Breast epithelium (tissue), 4 donors: ENCODE measurements at places on chromosomes 3 and 15. TPM values are rescaled to one million over a fixed set of nuclear protein-coding genes. Genes with fewer than 3 reads are reported as not detected.
A peak's percentile ranks its signal among the peaks of the same experiment; 100 is the strongest.

Gene PLOD2
- total RNA-seq = 35.7 TPM

Gene MOBP
- not detected for total RNA-seq

Gene MYLK
- total RNA-seq = 87.2 TPM

Gene CPNE9
- total RNA-seq = not detected

Gene LRRC2
- total RNA-seq = 2.0 TPM

Gene MNS1
- 2.5 TPM for total RNA-seq

Gene RPUSD2
- total RNA-seq = 7.2 TPM

Gene CPEB1
- 2.2 TPM for total RNA-seq

Gene CHP1
- total RNA-seq = 120 TPM

DNA sequence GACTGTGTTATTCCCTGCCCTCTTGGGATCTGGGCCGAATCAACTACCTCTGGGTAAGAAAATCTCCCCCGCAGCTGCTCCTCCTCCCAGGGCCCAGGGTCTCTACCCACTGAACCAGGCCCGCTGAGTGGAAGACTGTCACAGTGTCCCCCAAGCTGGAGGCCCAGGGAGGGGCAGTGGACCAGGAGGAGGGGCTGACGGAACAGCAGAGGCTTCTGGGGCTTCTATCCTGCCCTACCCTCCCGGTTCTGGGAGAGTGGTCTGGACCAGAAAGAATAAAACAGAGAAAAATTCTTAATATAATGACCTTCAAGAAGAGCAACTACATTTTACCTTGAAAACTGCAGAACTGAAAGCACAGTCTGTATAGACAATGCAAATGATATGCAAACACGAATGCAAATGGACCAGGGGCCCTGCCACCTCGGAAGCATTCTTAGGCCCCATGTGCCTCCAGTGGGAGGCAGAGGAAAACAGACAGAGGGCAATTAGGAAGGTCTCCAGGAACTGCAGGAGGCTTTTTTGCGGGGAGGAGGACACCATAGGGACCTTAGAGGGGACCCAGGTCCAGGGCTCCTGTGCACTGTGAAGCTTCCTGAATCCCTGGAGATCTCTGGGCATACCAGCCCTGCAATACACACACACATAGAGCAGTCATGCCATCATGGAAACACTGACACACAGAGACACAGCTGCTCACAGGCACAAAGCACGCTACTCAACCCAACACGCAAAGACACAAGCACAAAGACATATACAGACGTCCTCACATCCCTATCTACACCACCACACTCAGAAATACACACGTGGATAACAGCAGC, 12.3 kb downstream of the MEGF11 start:
- DNase-seq = no peak

- DNase-seq = no peak
Measured at GRCh38 chr3:153165261-153165681, 3.2 kb downstream of the RAP2B start.

- no peak for DNase-seq
Measured at GRCh38 chr15:83306561-83306960, 22.1 kb upstream of the BNC1 start.

- no peak for DNase-seq
Measured at GRCh38 chr15:66898656-66899386, 166.6 kb upstream of the SMAD3 start.

GRCh38 chr15:73991726-73992593, at the start of gene STOML1:
Gene STOML1 (minus strand): TSS chr15:73992295. CDS start chr15:73992223, 72 bp downstream.
- DNase-seq = peak; percentile 88

- DNase-seq = no peak
Measured at GRCh38 chr15:68209735-68210408, 4.7 kb upstream of the CALML4 start.

DNA sequence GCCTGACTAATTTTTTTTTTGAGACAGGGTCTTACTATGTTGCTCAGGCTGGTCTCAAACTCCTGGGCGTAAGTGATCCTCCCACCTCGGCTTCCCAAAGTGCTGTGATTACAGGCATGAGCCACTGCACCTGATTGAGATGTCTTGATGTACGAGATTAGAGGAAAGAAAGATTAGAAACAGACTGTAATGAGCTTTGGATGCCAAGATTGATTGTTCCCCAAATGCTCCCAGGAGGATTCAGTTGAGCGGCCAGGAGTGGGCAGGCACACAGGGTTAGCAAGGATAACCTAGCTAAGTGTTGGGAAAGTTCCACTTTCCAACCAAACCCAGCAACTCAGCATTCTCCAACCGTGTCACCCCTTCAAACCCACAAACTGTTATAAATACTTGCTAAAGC, 63.7 kb downstream of the SRGAP3 start:
- DNase-seq = no peak

DNA sequence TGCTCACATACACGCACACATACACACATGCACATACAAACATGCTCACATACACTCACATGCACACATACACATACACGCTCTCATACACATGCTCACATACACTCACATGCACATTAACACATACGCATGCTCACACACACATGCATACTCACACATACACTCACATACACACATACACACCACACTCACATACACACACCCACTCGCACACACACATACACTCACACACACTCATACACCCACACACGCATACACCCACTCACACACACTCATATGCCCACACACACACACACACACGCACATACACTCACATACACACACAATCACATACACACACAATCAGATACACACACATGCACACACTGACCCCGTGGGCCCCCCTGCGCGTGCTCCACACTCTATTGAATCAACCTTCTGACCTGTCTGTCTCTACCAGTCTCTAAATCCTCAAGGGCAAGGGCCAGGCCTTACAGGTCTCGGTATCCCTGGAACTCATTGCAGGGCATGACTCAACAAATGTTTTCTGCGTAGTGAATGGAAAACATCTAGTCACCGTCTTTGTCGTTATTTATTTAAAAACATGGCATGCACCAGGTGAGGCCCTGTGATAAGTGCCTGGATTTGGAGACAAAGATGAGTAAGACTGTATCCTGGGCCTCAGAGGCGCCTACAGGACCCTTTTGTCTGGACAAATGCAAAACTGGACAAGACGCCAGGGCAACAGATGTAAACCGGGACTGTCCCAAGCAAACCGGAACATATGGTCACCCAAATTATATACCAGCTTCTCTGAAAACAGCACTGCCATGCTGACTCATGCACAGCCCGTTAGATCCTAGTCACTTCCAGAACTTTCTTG, 41.8 kb downstream of the GRK7 start:
- no peak for DNase-seq

DNA sequence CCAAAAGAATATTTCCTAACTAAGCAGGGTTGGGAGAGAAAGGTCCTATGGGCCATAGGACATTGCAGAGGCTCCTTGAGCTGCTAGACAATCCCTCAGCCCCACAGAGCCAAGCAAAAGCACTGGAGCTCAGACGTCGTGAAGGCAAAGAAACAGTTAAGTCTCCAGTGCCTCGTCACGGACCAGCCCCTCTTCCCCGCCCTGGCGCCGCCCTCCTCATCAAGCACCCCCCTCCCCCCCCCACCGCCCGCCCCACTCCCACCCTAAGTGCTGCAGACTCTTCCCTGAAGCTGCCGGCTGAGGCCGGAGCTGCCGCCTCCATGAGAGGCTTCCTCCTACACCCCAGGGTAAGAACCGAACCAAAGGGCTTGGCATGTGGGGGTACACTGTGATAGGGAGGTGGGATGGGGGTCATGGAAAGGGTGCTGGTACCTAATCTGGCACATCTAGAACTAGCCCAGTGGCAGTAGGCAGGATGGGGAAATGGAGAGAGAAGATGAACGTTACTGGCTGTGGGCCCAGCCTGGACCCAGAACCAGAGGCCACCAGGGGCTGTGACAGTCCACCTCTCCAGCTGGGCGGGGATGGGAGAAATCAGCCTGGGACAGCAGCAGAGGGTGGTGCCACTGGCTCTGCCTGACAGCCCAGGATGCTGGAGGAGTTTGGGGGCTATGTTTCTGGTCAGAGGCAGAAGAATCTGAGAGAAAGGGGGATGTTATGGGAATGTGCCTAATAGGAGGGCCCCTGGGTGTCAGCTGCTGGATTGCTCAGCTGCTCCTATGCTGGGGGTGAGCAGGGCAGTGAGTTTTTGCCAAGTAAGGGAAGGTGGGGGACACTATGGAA, at the start of gene MAP1A:
Gene MAP1A, plus strand, starts transcription at position 255 of the 843 bp plus-strand sequence. CDS start 3,866 bp downstream, outside the sequence.
- no peak for DNase-seq

GRCh38 chr3:43753741-43754715, 63.3 kb downstream of the ABHD5 start:
- no peak for DNase-seq

- DNase-seq = no peak
Measured at GRCh38 chr3:112976953-112977352, 2.0 kb upstream of the CD200R1 start.

GRCh38 chr3:62873761-62874710, 1.2 kb downstream of the CADPS start:
- no peak for DNase-seq

GRCh38 chr3:10570196-10570946, 65.0 kb upstream of the ATP2B2 start:
- peak; percentile 71 for DNase-seq

DNA sequence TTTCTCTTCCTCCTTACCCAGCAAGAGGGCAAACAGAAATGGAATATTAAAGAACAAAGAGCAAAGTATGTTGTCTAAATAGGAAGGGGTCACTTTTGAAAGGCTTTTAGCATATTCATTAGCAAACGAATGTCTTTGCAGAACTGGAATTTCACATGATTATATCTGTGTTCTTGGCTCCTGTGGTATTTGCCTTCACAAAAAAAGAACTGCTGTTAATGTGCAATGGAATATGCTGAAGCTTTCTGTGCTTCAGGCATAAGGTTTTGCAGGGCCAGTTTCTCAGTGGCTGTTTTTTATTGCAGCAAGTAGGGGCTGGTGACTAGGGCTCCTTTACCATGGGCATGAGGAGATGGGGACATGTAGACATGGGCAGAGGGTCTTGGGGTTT, 173.4 kb downstream of the USP13 start:
- no peak for DNase-seq

DNA sequence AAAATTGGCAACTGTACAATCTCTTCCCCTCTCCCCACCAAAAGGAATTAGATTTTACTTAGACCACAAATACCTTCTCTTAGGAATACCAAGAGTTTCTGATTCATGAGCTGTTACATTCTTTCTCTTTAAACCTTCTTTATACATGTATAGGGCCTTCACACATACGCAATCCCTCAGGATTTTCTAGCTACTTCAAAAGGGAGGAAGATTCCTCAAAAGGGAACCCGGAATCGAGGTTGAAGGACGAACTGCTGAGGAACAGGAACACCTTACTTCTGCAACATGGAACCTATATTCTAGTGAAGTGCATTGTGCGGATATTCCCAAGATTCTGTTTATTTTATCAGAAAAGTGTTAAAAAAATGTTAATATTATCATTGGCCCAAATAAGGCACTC, 52.3 kb downstream of the GABRB3 start:
- no peak for DNase-seq

GRCh38 chr15:78083186-78083585, 5.7 kb upstream of the TBC1D2B start:
- no peak for DNase-seq

DNA sequence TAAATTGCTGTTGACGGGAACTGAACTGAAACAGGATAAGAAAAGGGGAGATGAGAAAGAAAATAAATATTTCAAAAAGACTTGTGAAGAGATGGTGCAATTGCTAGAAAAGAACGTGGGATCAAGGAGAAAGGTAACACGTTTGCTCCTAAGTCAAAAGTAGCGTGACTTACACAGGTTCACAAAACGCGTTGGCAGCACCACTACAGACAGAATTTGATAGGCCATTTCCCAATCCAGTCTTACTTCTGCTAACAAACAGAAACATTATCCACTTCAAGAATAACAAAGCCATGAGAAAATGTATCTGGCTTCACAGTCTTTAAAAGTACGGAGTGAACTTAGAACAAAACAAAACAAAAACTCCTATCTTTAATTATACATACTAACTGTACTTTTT, 75.5 kb downstream of the DPH6 start:
- no peak for DNase-seq

GRCh38 chr3:129398803-129399144, 29.7 kb downstream of the EFCAB12 start:
- DNase-seq = no peak

DNA sequence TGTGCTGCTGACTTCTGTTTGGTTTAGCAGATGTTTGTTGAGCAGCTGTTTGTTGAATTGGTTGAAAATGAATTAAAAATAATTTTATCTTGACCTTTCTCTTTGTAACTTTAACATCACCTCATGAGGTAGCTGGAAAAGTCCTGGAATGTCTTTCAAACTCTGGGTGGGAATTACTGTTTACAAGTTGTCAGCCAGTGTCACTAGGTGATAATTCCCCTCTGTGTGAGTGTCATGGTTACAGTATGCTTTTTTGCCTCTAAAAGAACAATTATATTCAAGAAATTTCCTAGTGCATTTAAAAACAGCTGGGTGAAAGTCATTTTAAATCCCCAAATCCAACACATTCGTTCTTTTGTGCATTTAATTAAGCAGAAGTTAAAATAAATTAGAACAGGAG, 113.2 kb downstream of the PTPRG start:
- no peak for DNase-seq
